Testis (tissue), 5 donors: ENCODE measurements at places on chromosomes 6 and 20. TPM values are rescaled to one million over a fixed set of nuclear protein-coding genes. Genes with fewer than 3 reads are reported as not detected.

DNA sequence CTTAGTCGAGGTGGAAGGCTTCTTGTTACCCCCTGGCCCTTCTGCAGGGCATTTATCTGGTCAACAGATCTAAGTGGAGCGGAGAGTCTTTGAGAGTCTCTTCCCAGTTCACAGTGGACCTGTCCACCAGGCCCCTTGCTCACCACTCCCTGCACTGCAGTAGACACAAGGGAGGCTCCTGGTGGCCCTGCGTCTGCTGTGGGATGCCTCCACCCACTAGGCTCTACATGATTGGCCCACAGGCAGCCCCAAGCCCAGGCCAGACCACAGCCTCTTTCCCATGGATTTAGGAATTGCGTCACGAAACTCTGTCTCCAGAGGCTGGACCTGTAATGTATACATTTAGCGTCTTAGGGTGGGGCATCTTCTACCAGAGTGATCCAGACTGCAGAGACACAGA is 28.4 kb downstream of the TBC1D7 start:
- no peaks in the 10 kb centered on the region for H3K27me3 ChIP-seq
- no peak for DNase-seq
- no peaks in the 10 kb centered on the region for H3K36me3 ChIP-seq
- no peaks in the 10 kb centered on the region for H3K4me1 ChIP-seq
- no peak overlapping the region for H3K4me3 ChIP-seq

- no peaks in the 10 kb centered on the region for H3K4me1 ChIP-seq
- H3K27ac ChIP-seq = no peak overlapping the region
- H3K36me3 ChIP-seq = no peaks in the 10 kb centered on the region
Measured at GRCh38 chr6:15076565-15076964, 169.3 kb upstream of the JARID2 start.

- no peaks in the 10 kb centered on the region for H3K27me3 ChIP-seq
- DNase-seq = no peak
- H3K4me1 ChIP-seq = no peaks in the 10 kb centered on the region
- H3K4me3 ChIP-seq = no peak overlapping the region
- no peaks in the 10 kb centered on the region for H3K36me3 ChIP-seq
Measured at GRCh38 chr6:127844529-127844928, 56.3 kb downstream of the THEMIS start.

- H3K4me3 ChIP-seq = peak overlapping the region; percentile 74
- peak; percentile 65 for DNase-seq
- H3K36me3 ChIP-seq = no peaks in the 10 kb centered on the region
- H3K27ac ChIP-seq = peak overlapping the region; percentile 82
- no peaks in the 10 kb centered on the region for H3K27me3 ChIP-seq
Measured at GRCh38 chr6:107488875-107489635, 862 bp upstream of the SOBP start.

PRL gene
- total RNA-seq = not detected

CALHM5 gene
- 2.0 TPM for total RNA-seq

CCN6 gene
- 0.99 TPM for total RNA-seq

ILRUN gene
- total RNA-seq = 91.2 TPM

RAET1L gene
- total RNA-seq = 0.43 TPM
